ENCODE measurements at places on chromosomes 13 and 19.

DNA sequence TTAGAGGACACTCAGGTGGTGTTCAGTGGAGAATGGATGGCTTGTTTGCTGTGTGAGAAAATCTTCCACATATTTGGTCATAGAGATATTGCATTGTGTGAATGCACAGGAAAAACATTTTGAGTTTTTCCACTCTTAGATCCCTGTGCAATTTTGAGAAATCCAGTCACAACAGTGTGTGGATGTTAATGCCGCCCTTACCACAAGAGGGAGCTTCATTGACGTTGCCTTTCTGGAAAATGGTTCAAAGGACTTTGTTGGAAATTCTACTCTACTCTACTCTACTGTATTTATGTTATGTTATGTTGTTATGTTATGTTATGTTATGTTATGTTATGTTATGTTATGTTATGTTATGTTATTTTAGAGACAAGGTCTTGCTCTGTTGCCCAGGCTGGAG, 13.4 kb downstream of the ZNF20 start:
- no peak for DNase-seq

GRCh38 chr13:45333977-45334922, 6.7 kb downstream of the TPT1 start:
- DNase-seq: no peak

GRCh38 chr19:28009696-28010095, 1203.3 kb downstream of the UQCRFS1 start:
- DNase-seq: no peak

GRCh38 chr19:58279042-58279924, 528 bp downstream of the ZNF8 start:
- peak; percentile 28 for DNase-seq

DNA sequence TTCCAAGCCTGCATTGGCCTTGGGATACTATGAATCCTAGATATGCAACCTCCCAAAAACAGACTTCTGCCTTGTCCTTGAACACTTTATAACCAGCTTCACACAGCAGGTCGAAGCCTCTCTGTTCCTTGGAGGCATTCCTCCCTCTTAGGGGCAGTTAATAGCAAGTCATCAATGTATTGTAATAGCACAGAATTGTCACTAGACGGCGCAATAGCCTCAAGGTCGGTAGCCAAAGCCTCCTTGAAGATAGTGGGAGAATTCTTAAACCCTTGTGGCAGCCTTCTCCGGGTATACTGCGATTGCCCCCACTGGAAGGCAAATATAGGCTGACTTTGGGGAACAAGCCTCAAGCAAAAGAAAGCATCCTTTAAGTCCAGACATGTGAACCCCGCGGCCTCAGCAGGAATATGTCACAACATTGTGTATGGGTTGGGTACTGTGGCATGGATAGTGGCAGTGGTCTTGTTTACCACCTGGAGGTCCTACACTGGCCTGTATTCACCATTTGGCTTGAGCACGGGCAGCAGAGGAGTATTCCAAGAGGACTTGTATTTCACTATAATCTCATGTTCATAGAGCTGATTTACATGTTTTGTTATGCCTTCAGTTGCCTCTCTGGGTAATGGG, 61.1 kb downstream of the ZNF431 start:
- DNase-seq: no peak

DNA sequence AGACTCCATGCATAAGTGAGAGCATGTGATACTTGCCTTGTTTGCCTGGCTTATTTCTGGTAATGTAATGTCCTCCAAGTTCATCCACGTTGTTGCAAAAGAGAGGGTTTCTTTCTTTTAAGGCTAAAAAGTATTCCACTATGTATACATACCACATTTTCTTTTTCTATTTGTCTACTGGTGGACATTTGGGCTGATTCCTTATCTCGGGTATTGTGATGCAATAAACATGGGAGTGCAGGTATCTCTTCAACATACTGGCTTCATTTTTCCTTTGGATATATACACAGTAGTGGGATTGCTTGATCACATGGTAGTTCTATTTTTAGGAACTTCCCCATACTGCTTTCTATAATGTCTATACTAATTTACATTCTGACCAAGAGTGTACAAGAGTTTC, 49.6 kb upstream of the EBPL start:
- no peak for DNase-seq

DNA sequence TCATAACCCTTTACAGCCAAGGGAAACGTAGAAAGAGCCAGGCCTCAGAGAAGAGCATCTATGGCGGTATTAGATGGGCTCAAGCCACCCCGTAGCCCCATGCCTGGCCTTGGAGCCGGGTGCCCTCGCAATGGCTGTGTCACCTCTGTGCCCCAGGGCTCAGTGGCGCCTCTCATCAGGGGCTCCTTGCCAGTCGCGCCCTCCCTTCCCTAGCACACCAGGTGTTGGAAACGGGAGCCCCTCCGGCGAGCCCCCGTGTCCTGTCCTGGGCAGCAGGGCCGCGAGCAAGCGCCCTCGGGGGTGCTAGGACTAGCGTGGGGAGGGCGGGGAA, 453 bp downstream of the ZNF256 start:
- no peak for DNase-seq

- no peak for DNase-seq
Measured at GRCh38 chr19:39749981-39750380, 12.2 kb upstream of the CLC start.

GRCh38 chr19:20513189-20513904, 52.2 kb downstream of the ZNF737 start:
- no peak for DNase-seq

- no peak for DNase-seq
Measured at GRCh38 chr13:51714663-51715168, 89.2 kb downstream of the DHRS12 start.

DNA sequence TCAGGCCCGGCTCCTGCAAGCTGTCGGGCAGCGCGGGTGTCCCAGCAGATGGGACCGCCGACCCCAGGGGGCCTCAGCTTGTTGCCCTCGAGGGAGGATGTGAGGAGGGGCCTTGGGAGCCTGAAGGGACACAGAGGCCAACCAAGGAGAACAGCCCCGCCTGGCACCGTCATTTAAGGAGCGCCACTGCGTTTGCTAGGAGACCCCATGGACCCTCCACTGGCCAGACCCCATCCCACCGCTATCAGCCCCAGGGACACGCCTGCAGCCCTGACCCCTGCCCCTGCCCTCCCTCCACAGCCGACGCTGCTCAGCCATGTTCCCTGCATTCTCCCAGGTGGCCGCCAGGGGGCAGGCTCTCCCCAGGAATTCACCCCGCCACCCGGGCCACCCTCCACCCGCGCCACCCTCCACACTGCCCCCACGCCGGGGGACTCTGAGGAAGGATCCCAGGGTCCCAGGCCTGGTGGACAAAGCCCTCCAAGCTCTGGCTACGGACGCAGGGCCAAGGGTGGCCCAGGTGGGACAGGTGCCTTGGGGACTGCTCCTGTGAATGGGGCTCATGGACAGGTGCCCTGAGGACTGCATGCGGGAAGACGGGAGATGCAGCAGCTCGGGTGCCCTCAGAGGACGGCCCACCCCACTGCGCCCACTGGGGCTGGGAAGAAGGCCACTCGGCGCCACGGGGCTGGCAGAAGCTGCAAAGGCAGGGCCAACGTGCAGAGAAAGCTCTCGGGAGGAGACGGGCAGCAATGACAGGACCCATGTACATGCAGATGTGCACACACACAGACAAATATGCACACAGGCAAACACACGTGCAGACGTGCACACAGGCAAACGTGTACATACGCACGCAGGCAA, 34.4 kb downstream of the PIP5K1C start:
- peak; percentile 35 for DNase-seq

DNA sequence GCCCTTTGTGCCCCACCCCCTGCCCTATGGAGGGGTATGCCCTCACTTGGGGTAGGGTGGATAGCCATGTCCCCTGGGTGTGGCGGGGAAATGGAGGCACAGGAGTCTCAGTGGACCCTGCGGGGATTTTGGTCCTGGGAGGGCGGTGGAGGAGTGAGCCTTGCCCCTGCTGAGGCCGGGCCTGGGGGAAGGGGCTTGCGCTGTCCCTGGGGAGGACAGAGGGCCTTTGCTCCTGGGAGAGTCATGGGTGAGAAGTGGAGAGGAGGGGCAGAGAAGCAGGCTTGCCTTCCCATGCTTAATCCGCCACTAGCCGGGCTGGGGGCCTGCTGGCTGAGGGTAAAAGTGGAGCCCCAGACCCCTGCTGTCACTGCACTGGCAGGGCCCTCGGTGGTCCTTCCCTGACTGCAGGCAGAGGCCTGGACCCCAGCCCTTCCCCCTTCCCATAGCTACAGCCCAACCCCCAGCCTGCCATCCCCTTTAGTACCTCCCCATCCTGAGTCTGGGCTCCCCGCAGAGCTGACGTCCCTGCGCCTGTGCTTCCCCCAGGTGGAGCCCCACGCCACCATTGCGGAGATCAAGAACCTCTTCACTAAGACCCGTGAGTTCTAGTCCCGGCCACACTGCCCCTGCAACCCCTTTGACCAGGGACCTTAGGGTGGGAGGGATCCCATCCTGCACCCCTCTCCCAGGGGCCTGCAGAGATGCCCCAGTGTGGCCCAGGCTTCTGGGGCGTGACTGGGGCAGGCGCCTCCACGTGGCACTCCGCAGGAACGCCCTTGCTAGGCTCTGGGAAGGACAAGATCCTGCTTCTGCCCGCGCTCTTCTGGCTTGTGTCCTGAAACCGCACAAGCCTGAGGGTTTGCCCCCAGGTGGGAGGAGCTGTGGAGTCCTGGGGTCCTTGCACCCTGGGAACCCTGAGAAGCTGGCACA, 8.9 kb downstream of the NDUFB7 start:
- no peak for DNase-seq

GRCh38 chr13:112254061-112254818, 121.9 kb upstream of the SPACA7 start:
- no peak for DNase-seq

DNA sequence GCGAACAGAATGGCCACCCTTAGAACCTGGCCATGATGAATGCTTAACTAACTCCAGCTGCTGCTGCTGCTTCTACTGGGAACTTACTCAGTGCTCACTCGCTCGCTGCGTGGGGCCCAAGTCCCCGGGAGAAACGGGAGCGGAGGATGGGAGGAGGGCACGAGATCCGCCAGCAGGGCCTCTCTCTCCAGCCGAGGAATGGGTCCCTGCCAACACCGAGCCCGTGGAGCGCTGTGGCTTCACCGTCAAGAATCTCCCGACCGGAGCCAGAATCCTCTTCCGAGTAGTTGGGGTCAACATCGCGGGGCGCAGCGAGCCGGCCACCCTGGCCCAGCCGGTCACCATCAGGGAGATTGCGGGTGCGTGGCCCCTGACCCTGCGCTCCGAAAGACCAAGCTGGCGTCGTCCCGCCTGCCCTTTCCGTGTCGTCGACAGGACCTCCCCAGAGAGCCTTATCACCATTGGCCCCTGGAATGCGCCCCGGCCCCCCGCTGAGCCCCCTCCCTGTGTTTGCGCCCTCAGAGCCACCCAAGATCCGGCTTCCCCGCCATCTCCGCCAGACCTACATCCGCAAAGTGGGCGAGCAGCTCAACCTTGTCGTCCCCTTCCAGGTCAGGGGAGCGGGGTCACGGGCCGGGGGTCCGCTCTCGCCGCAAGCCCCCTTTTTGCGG, 17.8 kb upstream of the EMC10 start:
- no peak for DNase-seq

DNA sequence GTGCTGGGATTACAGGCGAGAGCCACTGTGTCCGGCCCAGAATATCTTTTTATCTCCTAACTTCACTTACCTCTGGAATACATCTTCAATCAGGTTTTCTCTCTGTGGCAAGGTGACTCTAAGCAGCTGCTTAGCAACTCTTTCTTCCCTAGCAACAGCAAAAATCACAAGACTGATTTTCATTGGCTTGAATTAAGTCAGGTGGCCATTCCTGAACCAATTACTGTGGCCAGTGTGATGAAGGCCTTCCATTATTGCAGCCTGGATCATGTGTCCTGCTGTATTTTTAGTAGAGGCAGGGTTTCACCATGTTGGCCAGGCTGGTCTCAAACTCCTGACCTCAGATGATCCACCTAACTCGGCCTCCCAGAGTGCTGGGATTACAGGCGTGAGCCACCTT, 9.0 kb upstream of the LTBP4 start:
- no peak for DNase-seq

DNA sequence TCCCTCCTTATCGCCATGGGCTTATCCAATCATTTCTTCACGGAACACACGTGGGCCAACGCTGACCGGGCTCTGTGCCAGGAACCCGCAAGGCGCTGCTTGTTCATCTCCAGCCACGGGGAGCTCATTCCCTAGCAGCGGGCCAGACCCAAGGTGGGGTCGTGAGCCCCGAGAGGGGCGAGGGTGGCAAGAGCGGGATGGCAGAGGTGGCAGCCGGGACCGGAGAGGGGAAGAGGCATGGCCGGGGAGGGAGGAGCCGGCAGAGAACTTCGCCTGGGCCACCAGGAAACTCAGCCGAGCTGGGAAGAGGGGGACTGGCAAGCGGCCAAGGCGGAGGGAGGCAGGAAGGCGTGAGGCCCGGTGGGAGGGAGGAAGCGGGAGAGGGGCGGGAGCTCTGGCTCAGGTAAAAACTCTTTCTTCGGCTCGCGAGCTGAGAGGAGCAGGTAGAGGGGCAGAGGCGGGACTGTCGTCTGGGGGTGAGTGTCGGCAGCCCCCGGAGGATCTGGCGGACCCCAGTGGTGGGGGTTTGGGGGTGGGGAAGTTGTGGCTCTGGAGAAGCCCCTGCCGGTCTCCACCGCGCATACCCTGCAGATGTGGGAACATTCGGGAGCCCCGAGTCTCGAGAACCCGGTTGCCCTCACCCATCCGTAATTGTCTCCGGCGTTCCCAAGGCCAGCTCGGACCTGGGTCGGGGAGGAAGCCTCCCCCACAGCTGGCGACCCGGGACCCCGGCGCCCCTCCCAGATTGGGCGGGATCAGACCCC, at the start of gene B3GNT3:
Gene B3GNT3 (plus strand): TSS at position 408 of the 764 bp plus-strand sequence. CDS start 12,670 bp downstream, outside the sequence.
- no peak for DNase-seq

- DNase-seq: no peak
Measured at GRCh38 chr19:438416-438958, 22.3 kb downstream of the SHC2 start.

GRCh38 chr13:44406617-44407016, 33.0 kb downstream of the SERP2 start:
- no peak for DNase-seq

DNA sequence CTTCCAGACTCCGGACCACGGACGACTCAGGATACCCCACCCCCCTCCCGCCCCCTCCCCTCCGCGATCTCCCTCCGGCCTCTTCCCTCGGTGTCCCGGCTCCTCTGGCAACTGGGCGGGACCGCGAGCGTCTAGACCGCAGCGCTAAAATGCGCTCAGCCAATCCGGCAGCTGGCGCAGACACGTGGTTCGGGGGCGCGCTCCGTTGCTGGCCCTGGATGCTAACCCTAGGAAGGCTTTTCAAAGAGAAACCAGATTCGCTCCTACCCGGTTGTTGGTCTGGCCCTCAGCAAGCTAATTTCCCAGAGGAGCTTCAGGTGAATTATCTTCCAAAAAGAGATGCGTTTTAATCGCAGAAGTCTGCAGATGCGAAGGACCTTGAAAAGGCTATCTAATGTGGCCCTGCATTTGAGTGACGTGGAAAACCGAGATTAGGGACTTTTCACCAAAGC, at the start of gene DZIP1:
Gene DZIP1 (minus strand): TSS at position 106 of the 452 bp plus-strand sequence. CDS start 2,677 bp downstream, outside the sequence.
- DNase-seq: no peak

GRCh38 chr19:49061445-49061844, 3.2 kb downstream of the NTF4 start:
- no peak for DNase-seq

GRCh38 chr13:21435231-21435630, 23.9 kb downstream of the ZDHHC20 start:
- DNase-seq: no peak
